ENCODE measurements at places on chromosomes 4 and X. TPM values are rescaled to one million over a fixed set of nuclear protein-coding genes. Genes with fewer than 3 reads are reported as not detected.

- peak; percentile 77 for DNase-seq
These were observed 707 bp upstream of the UNC5C start for GRCh38 chr4:95549246-95550114.

- DNase-seq, result no peak
These were observed 443.1 kb downstream of the HNRNPD start for GRCh38 chr4:81930506-81931238.

DNA sequence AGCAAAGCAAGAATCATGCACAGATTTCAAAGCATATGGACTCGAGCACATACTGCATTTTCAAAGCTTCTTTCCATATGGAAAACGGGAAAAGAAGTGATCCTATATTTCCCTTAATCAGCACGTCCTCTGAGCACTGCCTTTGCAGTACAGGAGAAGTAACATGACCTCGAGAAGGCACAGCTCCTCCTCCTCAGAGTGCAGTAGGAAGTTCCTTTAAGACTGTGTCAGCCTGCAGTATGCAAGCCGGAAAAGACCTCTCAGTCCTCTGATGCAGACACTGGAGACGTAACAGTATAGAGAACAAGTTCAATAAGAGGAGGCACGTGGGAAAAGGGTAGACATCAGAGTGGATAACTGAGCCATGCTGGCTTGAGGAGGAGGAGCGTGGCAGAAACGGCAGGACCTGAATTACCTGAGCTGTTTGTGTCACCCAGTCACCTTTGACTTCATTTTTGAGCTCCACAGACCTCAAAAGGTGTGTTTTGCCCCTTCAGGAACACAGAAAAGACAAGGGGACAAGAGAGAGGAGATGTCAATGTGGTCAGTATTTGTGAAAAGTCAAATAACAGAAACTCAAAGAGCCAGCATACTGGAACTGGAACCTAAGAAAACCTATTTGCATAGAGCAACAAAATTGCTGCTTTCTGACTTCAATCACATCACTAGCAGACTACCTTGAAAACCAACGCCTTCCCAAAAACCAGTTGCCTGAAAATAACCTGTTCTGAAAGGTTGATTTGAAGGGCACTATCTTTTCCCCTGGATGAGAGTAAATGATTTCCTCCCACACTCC is 20.8 kb downstream of the IRF2 start:
- peak; percentile 84 for DNase-seq

- no peak for DNase-seq
These were observed 160.3 kb downstream of the ANK2 start for GRCh38 chr4:113209652-113210320.

GRCh38 chr4:88791274-88791673 is 93.6 kb upstream of the NAP1L5 start:
- DNase-seq, result no peak

GRCh38 chr4:127622621-127622920 is 10.2 kb upstream of the INTU start:
- no peak for DNase-seq

DNA sequence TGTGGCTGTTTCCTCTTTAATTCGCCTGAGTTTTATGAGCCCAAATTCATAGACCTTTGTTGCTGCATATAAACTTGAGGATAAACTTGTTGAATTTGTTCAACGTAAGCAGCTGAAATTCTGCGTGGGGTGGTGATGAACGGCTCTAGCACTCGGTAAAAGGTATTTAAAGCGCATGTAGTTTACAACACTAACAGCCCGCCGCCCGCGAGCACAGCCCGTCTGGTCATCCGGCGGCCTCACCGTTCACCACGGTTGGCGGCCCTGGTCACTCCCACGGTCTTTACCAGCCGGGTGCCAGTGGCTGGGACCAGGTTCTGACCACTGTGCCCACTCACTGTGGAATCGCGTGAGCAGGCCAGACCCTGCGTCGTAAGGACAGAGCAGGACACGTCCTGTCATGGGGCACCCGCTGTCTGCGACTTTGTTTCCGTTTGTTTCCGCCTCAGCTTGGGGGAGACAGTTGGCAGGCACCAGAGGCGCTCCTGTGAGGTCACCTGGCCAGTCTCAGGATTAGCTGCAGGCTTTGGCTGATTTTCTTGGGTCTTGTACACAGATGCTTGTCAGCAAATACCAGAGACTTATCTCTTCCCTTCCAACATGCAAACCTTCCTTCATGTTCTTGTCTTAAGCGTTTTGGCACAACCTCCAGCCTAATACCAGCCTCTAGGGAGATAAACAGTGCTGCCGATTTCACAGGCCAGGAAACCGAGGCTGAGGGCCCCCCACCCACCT is 36.8 kb upstream of the SPON2 start:
- DNase-seq, result no peak

- DNase-seq, result no peak
These were observed 12.1 kb upstream of the PRKG2 start for GRCh38 chr4:81227138-81227537.

DNA sequence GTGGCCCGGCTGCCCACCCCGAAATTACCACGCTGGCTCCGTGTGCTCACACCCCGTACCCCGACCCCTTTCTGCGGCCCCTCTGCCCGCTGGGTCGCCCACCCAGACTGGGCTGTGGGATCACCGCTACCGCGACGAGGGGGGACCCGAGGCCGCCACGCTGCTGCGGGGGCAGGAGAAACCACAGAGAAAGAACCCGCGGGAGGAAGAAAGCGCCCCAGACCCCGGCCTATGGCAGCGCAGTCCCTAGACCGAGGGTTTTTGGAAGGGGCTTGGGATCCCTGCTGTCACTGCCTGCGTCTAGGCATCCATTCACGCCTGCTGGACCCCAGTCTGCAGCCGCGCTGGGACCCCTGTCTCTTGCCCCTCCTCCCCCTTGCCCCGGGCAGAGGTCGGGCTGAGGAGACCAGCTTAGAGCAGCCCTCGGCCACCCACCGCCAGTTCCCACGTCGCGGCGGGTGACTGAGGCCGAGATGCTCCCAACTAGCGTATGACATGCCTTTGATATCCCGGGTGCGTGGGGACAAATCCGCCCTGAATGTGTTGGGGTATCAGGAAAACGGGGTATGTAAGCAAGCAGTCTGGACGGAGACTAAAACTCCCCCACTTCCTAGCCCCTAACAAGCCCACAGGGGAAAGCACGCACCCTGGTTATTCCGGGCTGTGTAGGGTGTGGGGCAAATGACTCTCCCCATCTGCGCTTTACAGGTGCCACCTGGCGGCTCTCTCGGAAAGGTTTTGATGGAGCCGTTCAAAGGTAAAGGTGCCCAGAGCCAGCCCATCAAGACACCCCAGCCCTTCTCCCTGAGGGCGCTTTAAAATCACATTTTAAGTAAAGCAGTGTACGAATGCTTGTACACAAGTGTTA is 862 bp upstream of the INPP4B start:
- DNase-seq, result peak; percentile 92

Gene QRFPR
- not detected for total RNA-seq

Gene ZBTB33
- 14.6 TPM for total RNA-seq

Measured in activated CD4-positive, alpha-beta T cell treated with anti-CD3 and anti-CD28 coated beads, Interleukin-2, amount 10 ng/mL, durations not matched to agents 24 days and 14 days (primary cell).